ENCODE measurements at places on chromosomes 12 and 14. TPM values are rescaled to one million over a fixed set of nuclear protein-coding genes. Genes with fewer than 3 reads are reported as not detected.

The E2F7 gene
- 2.3 TPM for total RNA-seq

The TMEM253 gene
- not detected for total RNA-seq

The GYS2 gene
- total RNA-seq = not detected

The SERPINA9 gene
- total RNA-seq = not detected

The IGFBP6 gene
- total RNA-seq = 379 TPM

The PRKAB1 gene
- total RNA-seq = 24.0 TPM

The KRT6C gene
- total RNA-seq = not detected

The SLC38A4 gene
- total RNA-seq = 0.32 TPM

The IFI27 gene
- 16.2 TPM for total RNA-seq

The SEC23A gene
- total RNA-seq = 240 TPM

The APOF gene
- total RNA-seq = not detected

The TEX22 gene
- total RNA-seq = not detected

The DNAH10 gene
- under 0.01 TPM for total RNA-seq

The IFI27L2 gene
- total RNA-seq = 102 TPM

The RHEBL1 gene
- total RNA-seq = not detected

The RNASE4 gene
- total RNA-seq = 53.5 TPM

The RPL10L gene
- total RNA-seq = not detected

The FOXA1 gene
- not detected for total RNA-seq

The KITLG gene
- total RNA-seq = 19.8 TPM

The BCL2L14 gene
- not detected for total RNA-seq

The FGF6 gene
- total RNA-seq = not detected

The GPR33 gene
- total RNA-seq = not detected

The RIPK3 gene
- 0.36 TPM for total RNA-seq

The HELB gene
- total RNA-seq = 1.1 TPM

The SCN8A gene
- 0.16 TPM for total RNA-seq

The OVCH1 gene
- 0.32 TPM for total RNA-seq

The KRT4 gene
- not detected for total RNA-seq

The PCED1B gene
- 1.8 TPM for total RNA-seq

The NOVA1 gene
- 4.7 TPM for total RNA-seq

The TAS2R42 gene
- total RNA-seq = not detected

The HCAR3 gene
- not detected for total RNA-seq

The ITPR2 gene
- total RNA-seq = 26.5 TPM

The AJUBA gene
- total RNA-seq = 28.0 TPM

The KLHDC1 gene
- 2.6 TPM for total RNA-seq

The CLEC4A gene
- not detected for total RNA-seq

The TAS2R31 gene
- total RNA-seq = 0.81 TPM

Measured in cardiac atrium fibroblast (primary cell).